HS-5 (cell line): ENCODE measurements at places on chromosomes 6 and 20.

DNA sequence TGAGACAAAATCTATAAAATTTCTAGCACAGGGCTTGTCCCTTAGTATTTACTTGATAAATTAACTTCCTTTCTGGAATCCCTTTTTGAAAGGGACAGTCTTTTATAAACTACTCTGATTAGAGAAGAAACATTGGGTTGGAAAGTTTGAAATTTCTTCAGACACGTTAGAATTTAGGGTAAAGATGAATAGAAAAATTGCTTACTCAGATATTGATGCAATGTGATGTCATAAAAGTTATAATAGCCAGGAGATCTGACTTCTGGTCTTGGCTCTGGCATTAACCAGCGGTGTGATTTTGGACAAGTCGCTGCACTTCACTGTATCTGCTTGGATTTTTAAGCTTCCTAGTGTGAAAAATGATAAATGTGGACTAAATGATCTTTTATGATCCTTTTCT is 9.7 kb upstream of the TNFRSF21 start:
- no peak for DNase-seq

GRCh38 chr6:45997875-45998506 is 17.7 kb downstream of the CLIC5 start:
- DNase-seq, result no peak

DNA sequence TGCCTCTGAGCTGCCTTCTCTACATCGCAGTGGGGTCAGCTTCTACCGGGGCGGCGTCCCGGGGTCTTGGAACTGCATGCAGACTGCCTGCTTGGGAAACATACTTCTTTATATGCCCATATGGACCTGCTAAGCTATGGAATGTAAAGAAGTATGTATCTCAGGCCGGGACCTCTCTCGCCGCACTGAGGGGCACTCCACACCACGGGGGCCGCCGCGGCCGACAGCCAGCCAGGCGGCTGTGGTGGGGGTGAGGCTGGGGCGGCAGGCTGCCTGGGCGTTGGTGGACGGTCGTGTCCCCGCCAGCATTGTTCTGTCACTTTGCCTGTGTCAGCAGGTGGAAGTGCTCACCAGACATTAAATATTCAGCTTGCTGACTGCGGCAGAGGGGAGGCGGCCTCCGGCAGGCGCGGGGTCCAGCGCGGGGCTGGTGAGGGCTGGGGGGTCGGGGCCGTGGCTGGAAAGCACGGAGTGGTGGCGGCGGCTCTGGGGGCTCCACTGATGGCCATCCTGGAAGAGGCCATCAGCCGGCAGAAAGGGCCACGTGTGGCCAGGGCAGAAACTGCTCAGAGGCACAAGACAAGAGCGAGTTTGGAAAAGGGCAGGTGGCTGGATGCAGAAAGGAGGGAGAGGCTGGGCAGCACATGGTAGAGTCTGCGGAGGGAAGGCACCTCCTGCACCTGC is 78.6 kb upstream of the GATA5 start:
- DNase-seq, result no peak

GRCh38 chr6:13146442-13146841 is 181.9 kb downstream of the TBC1D7 start:
- no peak for DNase-seq
